NCI-H69 (cell line): ENCODE measurements at places on chromosomes 4 and X.

DNA sequence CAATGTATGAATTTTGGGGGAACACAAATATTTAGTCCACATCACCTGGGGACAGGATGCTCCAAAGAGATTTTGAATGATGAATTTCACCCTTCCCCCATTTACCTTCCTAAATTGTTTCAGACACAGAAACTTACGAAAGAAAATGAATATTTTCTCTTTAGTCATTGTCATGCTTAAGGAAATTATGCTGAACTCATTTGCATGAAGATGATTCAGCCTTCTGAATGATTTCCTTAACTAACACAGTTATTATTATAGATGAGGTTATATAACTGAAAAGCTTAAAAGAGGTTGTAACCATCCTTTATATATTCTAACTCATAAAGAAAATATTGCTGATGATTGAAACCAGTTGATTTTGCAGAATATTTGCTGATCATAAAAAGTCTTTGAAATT is 61.1 kb downstream of the KCNIP4 start:
- no peak for DNase-seq

- no peak for DNase-seq
These were observed 71.7 kb downstream of the CPZ start for GRCh38 chr4:8664031-8664805.

GRCh38 chr4:89251396-89251795 is 56.2 kb downstream of the GPRIN3 start:
- DNase-seq: no peak

DNA sequence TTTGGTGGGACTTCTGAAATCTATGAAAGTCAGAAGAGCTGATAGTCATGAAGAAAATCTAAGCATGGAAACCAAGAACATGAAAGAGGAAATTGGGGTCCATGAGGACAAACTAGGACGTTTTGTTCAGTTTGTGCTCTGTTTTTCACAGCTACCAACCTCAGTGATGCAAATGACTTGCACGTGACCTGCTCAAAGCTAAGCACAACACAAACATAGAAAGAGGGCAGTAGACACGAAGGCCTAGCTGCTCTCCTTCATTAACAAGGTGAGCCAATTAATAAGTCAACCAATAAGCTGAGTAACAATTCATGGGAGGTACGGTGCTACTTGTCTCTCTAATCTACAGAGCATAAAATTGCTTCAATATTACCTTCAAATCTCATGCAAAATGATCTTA is 684.1 kb downstream of the TRAM1L1 start:
- DNase-seq: no peak
